Stimulated activated CD4-positive, alpha-beta T cell treated with anti-CD3 and anti-CD28 coated beads, Interleukin-1b, Interleukin-23, amount 100 ng/mL, for 4 hours (primary cell): ENCODE measurements at places on chromosomes 6 and 20.

- DNase-seq = no peak
These were observed 40.7 kb downstream of the CPXM1 start for GRCh38 chr20:2759603-2760296.

DNA sequence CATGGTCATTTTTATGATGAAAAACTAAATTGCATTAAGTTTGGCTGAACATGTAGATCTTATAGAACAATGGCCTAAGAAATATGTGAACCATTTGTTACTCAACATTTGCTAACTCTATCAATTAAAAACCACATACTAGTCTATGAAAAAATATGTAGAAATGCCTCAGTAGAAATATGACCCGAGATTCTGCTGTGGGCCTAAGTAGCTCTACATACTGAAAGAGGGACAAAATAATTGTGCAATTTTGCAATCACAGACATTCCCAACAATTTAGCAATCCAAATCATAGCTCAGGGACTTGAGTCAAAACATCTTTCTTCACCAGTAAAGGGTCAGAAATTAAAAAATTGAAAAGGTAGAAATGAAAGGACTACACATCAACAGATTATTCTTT lies 619.0 kb downstream of the FRK start:
- DNase-seq = no peak

DNA sequence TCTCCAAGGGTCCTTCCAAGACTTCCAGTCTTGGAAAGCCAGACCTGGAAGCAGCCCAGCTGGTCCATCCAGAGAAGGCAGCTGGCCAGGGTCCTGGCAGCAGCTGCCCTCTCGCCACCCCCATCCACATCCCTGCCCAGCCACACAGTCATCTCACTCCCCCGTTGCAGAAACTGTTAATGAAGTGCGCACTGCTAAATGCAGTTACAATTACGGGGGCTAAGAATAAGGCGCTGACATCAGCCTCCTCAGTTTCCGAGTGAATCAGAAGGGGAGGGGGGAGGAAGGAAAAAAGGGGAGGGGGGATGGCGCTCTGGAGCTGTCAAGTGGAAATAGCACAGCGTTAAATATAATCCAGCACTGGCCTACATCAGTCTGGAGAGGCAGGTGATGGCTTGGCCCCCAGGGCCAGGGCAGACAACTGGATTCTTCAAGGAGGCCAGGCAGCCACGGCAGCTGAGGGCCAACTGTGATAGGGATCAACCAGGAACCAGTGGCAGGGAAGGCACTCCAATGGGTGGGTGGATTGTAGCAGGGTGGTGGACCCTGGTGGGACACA lies 6.9 kb downstream of the RIMS4 start:
- DNase-seq = no peak

DNA sequence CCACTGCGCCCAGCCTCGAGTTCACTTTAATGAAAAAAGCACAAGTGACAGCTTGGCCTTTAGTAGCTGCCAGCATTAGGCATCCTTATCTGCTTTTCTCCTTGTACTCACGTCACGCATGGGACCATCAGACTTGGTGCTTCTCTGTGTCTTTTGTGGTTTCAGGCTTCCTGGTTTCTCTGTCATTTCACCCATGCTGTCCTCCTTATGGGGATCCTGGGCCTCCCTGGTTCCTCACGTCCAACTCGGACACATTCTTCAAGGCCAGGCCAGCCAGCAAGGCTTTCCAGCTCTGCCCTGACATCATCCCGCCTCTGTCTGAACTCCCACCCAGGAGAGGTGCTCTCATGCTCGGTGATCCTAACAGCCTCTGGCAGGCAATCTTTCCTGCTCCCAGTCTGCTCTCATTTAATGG lies 83.2 kb downstream of the TIAM2 start:
- DNase-seq = no peak

- DNase-seq = no peak
These were observed 4.5 kb downstream of the TP53INP2 start for GRCh38 chr20:34708621-34709043.

GRCh38 chr6:111972745-111973117 lies 81.2 kb upstream of the CCN6 start:
- no peak for DNase-seq

DNA sequence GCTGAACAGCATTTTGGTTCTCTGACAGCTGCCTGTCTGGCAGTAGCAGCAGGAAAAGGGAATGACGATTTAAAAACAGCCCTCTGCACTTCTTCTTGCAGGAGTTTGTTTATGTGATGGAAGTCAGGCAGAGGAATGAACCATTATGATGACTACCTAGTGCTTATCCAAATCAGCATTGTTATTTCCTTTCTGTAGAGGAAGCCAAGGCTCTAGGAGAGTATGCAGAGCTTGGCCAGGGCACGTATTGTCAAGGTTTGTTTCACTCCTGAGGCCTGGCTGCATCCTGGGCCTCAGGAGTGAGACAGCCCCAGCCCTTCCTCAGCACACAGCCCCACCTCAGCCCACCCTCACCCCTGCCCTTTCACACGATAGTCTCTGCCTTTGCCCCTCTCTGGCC lies 68.5 kb downstream of the FAM229B start:
- DNase-seq = no peak

GRCh38 chr6:147201885-147202515 lies 2.2 kb upstream of the STXBP5 start:
- no peak for DNase-seq

DNA sequence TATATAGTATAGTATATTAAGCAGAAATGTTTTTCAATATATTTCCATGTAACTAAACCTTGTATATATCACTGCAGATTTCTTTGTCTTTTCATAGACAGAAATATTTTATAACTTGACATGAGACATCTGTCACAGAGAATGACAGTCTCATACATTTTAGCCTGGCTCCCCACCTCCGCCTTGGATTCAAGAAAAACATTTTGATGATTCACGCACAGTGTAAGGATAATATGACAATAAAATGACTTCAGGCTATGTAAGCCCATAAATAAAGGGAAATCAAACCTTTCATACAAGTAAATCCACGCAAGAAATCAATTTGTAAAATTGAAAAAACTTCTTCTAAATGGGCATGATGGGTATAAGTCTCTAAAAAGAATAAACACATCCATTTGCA lies 36.4 kb downstream of the FBXO5 start:
- DNase-seq = no peak

GRCh38 chr6:144476286-144476685 lies 191.2 kb downstream of the UTRN start:
- no peak for DNase-seq

GRCh38 chr6:105964979-105965760 lies 121.0 kb upstream of the PRDM1 start:
- DNase-seq = no peak

DNA sequence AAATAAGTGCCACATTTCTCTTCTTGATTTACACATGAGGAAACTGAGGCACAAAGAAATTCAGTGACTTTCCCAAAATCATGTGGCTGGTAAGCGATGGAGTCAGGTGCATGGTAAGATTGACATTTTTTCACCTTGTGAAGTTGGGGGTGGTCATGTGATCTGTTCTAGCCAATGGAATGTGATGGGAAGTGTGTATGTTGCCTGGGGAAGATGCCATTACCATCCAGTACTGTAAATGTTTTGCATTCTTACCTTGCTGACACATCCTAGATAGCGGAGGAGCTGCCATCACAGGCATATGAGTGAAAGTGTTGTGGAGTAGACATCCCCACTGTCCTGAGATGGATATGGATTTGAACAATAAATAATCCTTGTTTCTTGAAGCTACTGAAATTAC lies 499.6 kb upstream of the SULF2 start:
- no peak for DNase-seq

GRCh38 chr6:115708850-115709249 lies 351.8 kb downstream of the FRK start:
- no peak for DNase-seq
